ENCODE measurements at places on chromosomes 11 and 22.

- no peak for DNase-seq
Measured at GRCh38 chr11:64891215-64891848, 12.9 kb upstream of the EHD1 start.

- DNase-seq = no peak
Measured at GRCh38 chr11:44797886-44798606, 71.3 kb downstream of the TSPAN18 start.

- DNase-seq = no peak
Measured at GRCh38 chr11:67178421-67178820, 59.4 kb downstream of the KDM2A start.

GRCh38 chr11:128707681-128708080, 13.8 kb downstream of the FLI1 start:
- DNase-seq = no peak

DNA sequence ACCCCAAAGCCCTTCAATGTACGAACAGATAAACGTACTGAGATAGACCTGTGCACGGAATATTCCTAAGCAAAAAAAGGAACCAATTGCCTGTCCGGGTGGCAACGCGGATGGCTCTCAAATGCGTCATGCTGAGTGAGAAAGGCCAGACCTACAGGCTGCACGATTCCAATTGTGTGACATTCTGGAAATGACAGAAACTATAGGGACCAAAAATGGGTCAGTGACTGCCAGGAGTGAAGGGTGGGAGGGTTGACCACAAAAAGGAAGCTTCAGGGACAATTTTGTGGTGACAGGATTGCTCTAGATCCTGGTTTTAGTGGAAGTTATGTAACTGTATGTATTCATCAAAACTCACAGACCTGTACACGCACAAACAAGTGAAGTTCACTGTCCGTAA, 24.0 kb upstream of the SYT8 start:
- DNase-seq = no peak
